ENCODE measurements at places on chromosomes 12 and 14.

DNA sequence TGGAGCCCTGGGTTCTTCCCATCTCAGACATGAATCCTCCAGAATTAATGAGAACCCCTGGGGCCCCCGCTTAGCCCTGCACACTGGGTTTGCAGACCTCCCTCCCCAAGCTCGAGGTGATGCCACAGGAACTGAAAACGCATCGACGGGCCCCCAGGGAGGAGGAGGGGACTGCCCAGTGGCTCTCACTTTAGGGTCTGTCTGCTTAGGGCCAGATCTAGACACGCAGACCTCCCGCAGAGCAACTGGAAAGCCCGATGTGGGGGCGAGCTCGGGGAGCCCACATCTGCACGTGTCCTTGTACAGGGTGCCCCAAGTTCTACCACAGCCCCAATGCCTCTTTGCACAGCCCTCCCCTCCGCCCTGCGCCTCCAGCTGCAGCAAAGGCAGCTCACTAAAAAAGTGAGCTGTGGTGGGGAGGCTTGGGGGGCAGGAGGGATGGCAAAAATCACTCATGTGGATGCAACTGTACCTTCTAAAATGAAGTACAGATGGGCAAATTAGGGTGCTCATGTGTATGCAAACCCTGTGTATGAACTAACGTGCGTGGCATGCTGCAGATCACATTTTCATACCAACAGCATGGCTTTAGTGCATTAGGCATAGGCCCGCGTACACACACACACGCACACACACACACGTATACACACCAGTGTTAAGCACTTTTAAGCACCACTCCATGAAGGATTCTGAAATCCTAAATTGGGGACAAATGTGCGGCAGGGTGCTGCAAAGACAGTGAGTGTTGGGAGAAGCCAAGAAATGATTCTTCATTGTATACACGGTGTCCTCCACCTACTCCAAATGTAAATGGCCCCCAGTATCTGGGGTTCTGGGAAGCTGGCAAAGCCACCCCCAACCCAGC lies 99.9 kb upstream of the MAP1LC3B2 start:
- no peak for DNase-seq

GRCh38 chr12:97938031-97938430 lies 475.4 kb downstream of the RMST start:
- DNase-seq = no peak

DNA sequence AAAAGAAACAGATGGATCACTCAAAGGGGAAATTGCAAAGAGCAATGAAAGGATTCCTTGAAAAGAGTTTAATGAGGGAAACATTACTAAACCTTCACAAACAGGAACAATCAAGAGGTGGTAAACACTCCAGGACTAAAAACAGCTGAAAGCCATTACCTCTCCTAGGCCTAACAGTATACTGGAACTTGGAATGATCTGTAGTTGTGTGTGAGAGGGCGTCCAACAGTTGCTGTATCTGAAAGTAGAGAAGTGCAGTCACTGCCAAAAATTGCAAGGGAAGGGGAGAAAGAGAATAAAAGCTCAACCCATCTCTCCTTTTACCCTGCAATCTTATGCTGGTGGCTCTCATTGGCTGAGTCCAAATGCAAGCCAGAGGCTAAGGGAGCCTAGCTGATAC lies 17.0 kb upstream of the MIS18BP1 start:
- no peak for DNase-seq

DNA sequence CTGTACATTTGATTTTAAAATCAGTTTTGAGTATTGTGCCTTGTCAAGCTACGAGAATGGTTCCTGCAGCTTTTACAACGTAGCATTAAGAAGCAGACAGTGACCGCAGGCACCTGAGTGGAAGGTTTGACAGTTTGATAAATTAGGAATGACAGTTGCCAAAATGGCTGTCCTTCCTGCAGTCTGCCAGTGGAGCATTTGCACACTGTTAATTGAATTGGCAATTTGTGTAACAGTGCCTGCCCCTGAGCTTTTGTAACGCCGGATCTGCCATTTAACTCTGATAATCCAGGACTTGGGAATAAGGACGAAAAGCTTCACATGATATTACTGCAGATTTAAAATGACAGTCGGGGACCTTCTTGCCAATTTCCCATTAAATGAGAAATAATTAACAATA lies 385.3 kb downstream of the NPAS3 start:
- DNase-seq = no peak

DNA sequence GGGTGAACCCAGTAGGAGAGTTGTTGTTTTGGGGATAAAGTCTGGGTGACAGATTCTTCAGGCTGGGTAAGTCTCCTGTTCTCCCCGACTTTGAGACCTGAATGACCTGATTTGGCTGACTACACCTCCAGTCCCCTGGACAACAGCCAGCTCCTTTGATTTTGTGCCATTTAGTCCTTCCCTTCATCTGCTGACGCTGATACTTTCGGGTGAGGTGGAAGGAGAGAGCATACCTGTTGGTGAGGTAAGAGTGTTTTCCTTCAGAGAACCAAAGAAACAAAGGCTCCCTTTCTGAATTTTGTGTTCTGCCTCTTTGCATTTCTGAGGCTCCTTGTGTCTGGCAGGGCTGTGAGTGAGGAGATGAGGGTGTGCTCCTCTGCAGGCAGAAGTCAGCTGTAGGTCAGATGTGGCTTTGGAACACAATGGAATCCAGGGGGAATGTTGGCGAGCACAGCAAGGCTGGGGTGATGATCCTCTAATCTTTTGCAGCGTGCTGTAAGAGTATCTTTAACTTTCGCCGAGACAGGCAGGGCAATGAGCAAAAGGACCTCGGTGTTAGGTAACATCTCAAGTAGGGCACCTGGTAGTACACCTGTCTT lies 12.1 kb downstream of the ETV6 start:
- DNase-seq = no peak

DNA sequence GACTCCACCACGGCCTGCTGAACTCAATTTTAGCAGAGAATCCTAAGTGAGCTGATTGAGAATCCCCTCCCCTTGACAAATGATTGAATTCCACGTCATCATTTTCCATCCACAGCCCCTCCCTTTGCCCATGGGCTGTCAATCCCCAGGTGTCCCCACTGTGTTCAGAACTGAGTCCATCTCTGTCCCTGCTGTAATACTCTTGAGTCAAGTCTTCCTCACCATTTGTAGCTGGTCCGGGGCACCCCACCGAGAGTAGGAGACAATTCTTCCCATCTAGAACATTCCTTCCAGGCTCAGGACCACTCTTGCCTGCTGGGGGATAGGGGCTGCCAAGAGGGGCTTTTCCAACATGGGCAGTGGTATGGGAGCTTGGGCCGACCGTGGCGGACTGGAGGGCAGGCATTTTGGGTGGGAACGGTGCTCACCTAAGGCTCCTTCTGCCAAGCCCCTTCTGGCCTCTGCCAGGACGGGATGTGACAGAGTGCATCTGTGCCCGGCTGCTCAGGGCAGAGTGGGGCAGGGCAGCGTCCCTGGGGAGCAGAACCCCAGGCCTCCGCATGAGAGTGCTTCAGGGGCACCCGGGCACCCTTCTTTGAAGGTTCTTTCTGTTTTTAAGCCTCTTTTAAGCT lies 218.1 kb upstream of the RTL1 start:
- DNase-seq = no peak
